BE2C (cell line): ENCODE measurements at places on chromosomes 4 and X.

DNA sequence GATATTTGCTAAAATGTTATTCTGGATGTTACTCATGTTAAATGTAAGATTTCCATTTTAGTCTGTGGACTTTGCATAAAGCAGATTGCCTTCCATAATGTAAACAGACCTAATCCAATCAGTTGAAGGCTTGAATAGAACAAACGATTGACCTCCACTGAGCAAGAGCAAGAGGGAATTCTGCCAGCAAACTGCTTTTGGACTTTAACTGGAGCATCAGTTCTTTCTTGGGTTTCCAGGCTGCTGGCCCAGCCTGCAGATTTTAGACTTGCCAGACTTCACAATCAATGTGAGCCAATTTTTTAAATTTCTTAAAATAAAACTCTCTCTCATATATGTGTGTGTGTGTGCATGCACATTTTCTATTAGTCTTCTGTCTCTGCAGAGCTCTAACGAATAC lies 1248.8 kb downstream of the ADGRL3 start:
- DNase-seq = no peak

- DNase-seq = no peak
Measured at GRCh38 chr4:80594701-80595100, 259.2 kb downstream of the CFAP299 start.

DNA sequence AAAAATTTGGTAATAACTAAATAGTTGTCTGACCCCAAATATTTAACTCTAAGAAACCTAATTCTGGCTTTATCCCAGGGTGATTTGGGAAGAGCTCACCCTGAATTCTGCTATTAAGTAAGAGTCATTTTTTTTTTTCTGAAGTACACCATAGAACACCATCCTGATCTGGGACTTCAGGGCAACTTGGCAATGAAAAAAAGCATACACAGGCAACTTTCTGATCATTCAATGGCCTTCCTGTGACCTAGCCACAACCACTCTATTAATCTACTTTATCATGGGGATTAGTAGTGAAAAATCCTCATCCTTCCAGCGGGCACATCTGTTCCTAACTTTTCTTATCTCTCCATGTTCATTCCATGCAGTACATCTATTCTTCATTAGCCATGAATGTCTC lies 333.2 kb upstream of the MAD2L1 start:
- DNase-seq = no peak

DNA sequence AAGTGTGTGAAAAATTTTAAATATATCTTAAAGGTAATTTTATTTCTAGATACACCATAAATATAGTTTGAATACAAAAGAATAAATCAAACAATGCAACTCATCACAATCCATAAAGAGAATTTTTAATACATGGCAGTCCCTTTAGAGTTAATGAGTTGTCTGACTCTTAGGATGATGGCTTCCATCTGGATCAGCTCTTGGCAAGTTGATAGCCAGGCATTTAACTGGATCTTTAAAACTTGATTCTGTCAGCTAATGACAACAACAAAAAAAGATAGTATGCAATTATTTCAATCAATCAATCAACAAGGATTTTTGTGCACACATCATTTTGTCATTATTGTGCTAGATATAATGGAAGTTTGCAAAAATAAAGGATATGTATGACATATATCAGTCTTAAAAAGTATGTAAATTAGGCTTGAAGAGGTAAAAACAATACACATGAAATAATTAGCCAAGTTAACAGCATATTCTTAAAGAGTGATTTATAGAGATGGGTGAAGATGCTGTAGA lies 174.9 kb upstream of the PCDH18 start:
- no peak for DNase-seq

- DNase-seq = no peak
Measured at GRCh38 chrX:112774651-112775293, 65.9 kb downstream of the AMOT start.

DNA sequence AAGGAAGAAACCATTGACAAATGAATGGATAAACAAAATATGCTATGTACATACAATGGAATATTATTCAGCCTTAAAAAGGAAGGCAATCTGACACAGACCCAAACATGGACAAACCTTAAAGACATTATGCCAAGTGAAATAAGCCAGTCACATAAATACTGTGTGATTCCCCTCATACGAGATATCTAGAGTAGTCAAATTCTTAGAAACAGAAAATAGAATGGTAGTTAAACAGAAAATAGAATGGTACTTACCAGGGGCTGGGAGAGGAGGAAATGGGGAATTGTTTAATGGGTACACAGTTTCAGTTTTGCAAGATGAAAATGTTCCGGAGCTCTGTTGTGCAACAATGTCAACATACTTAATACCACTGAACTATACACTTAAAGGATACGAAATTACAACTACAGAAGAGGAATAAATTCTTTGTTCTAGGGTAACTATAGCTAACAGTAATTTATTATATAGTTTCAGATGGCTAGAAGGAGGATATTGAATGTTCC lies 47.8 kb upstream of the DUSP21 start:
- DNase-seq = no peak

GRCh38 chr4:76882630-76883029 lies 15.3 kb downstream of the SOWAHB start:
- DNase-seq = no peak

- no peak for DNase-seq
Measured at GRCh38 chr4:8319731-8320385, 50.3 kb downstream of the HTRA3 start.

DNA sequence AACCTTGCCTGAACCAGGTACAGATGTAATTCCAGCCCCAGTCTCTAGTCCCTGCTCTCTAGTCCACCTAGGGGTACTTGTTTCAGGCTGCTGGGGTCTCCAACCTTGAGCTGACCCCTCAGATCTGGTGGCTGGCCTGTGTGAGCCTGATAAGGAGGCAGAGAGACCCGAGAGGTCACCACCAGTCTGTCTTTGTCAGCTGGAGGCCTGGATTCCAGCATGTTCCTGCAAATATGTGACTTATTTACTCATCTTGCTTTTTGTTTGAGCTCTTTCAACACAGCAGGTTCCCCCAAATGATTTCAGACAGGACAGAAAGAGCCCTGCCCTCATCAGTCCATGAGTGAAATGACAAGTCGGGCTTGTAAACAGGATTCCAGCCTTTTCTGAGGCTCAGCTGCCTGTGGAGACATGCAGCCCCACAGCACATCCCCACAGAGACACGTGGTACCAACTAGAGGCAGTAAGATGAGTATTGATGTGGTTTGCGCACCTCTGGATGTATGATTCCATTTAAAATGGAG lies 37.5 kb upstream of the STK26 start:
- DNase-seq = no peak

- DNase-seq = peak; percentile 21
Measured at GRCh38 chrX:119008110-119008744, 33.8 kb downstream of the LONRF3 start.

GRCh38 chr4:2059046-2059725 lies at the start of gene NAT8L:
Gene NAT8L, plus strand, starts transcription at chr4:2059327. Its CDS starts 185 bp downstream, at chr4:2059512.
- peak; percentile 70 for DNase-seq

DNA sequence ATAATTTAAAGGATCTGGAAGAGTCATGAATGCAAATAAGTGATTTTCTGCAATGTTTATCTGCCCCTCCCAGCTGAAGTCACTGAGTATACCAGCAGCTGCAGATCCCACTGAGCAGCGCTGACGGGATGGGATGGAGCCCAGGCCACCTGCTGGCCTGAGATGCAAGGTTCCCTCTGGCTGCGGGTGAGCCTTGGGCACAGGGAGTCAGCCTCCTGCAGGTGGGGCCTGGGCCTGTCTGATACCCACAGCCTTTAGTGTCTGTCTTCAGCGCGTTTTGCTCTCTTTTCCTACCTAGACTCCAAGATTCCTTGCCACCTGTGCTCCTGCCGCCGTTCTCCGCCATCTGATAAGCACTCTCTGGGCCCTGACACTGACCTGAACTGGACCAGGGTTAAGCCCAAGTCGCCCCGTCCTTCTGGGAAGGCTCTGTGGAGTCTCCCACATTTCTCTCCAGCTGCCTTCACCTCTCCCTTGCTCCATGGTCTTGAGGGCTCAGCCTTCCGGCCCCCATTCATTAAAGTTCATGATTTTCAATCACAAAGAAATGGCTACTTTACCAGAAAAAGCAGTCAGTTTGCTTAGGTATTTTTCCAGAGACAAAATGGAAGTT lies 223.1 kb upstream of the FAT1 start:
- DNase-seq = peak; percentile 53

DNA sequence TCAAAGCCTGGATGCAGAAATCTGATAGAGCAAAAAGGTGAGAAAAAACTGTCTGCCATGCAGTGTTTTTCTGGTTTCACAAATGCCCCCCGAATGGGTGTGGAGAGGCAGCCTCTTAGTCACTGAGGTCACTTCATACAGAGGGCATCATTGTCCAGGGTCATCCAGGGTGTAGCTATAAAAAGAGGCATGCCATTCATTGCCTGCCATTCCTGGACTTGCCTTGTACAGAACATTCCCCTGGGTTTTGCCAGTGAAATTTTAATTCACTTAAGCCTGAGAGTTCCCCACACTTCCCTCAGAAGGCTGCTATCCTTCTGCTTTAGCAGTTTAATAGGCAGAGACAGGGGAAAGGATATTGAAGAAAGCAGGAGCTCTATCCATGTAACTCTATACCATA lies 230.3 kb downstream of the UNC5C start:
- DNase-seq = peak; percentile 66

- peak; percentile 61 for DNase-seq
Measured at GRCh38 chr4:145482209-145483037, 770 bp downstream of the SMAD1 start.

DNA sequence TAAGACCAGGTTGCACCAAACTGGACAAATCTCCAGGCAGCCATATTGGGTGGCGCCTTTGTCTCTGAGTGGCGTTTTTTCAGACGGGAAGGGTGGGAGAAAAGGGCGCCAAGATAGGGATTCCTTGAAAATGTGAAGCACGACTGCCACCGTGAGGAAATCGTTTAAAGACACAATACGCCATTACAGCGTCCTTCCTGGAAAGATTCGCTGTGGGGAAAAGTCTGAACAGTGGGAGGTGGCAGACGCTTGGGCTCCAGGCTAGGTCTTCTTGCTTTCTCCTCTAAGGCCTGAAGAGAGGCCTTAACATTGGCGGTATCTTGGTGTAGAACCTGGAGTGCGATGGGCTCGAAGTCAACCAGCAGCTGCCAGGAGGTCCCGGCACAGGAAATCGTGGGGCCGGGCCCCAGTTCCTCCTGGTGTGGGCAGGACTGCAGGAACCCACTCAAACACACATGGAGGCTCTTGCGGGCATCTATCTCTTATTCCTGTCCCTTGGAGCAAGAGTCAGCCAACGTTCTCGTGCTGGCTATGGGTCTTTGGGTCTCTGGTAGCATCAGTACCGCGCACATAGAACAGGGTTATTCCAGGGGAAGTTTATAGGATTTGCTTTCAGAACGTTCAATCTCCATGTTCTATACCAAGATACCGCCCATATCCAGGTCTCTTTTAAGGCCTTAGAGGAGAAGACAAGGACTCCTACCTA lies 208.8 kb downstream of the OR13H1 start:
- no peak for DNase-seq

DNA sequence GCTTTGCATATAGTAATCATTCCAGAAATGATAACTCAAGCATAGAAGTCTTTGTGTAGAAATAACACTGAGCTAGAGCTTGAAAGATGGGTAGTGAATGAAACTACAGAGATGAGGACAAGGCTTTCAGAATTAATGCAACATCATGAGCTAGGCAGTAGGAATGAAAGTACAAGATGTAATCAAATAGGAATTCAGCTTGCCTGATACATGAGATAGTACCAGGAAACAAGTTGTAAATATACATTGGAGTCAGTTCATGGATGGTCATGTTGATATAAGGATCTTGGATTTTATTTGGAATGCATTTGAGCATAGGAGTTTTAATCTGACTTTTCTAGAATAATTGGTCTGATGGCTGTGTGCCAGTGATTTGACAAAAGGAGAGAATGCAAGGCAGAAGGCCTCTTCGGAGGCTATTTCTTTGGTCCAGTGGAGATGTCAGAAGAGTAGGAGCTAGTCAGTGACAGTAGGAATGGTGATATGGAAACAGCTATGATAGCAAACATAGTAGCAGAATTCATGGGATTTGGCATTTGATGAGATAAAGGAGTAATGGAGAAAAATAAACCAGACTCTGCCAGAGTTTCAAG lies 206.4 kb upstream of the PACRGL start:
- no peak for DNase-seq

- DNase-seq = no peak
Measured at GRCh38 chr4:176883681-176884418, 91.1 kb upstream of the VEGFC start.

GRCh38 chrX:13110433-13111324 lies 66.3 kb upstream of the FAM9C start:
- no peak for DNase-seq

GRCh38 chrX:44483965-44484606 lies 58.6 kb downstream of the FUNDC1 start:
- DNase-seq = no peak

DNA sequence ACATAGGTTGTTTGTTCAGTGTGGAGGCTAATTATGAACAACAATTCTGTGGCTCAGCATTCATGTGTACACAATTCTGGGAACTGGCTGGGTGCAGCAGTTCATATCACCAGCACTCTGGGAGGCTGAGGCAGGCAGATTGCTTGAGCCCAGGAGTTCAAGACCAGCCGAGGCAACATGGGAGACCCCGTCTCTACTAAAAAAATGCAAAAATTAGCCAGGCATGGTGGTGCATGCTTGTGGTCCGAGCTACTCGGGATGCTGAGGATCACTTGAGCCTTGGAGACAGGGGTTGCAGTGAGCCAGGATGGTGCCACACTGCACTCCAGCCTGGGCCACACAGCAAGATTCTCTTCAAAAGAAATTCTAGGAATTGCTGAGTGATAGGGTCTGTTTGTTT lies 4.5 kb upstream of the PPP2R2C start:
- no peak for DNase-seq

DNA sequence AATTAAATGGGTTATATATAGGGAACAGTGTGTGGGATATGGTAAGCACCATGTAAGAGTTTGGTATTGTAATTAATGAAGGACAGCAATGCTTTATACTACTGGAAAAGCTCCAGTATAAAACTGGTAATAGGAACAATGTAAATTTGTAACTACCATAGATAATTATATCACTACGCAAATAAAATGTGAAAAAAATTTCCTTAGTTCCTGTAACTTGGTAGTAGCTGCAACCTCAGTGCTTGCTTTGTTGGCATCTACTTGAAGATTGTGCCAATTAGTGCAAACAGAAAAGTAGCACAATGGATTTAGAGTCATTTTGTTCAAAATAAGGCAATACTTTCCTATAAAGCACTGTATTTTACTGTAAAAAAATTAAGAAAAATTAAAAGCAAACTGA lies 34.4 kb upstream of the SH3RF1 start:
- DNase-seq = no peak

GRCh38 chrX:397575-397974 lies 10.9 kb upstream of the PPP2R3B start:
- no peak for DNase-seq
